SK-MEL-5 (cell line): ENCODE measurements at places on chromosomes 4 and X.

DNA sequence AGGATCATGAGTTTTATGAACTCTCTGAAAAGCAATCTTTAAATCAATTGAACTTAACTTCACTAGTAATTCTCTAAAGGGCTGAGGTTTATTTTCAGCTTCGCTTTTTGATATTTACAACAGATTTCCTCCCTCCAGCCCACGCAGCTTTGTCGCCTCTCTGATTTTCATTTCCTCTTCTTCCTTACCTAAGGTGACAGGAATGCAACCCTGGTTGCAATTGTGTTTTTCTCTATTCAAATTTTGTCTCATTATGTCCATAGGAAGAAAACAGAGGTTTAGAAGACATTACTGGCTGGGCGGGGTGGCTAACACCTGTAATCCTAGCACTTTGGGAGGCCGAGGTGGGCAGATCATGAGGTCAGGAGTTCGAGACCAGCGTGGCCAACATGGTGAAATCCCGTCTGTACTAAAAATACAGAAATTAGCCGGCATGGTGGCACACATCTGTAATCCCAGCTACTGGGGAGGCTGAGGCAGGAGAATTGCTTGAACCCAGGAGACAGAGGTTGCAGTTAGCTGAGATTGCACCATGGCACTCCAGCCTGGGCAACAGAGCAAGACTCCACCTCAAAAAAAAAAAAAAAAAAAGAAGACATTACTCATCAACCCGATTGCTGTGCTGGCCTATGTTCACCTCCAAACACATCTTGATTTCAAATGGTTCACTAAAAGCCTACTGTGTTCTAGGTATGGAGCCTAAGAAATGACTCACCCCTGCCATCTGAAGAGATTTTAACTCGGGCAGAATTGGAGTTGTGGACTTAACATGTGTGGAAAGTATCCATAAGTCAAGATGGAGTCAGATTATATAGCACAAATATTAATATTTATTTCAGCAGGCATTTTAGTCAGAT lies 36.8 kb downstream of the VSIG4 start:
- no peak for DNase-seq

DNA sequence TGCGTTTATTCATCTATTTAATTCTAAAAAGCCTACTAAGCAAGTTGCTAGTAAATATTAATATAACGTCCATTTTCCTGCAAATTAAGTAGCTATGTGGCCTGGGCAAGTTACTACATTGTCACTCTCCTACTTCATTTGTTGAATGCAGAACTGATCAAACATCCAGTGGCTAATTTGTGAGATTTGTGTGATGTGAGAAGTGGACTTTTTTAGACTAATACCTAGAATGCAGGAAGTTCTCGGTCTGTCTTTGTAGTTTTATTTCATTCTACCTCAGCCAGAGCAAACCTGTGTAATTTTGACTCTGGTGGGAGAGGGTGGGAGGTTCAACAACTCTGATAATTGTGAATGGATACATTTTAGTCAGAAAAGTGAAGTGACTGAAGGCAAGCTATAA lies 840 bp downstream of the GUF1 start:
- DNase-seq: no peak

DNA sequence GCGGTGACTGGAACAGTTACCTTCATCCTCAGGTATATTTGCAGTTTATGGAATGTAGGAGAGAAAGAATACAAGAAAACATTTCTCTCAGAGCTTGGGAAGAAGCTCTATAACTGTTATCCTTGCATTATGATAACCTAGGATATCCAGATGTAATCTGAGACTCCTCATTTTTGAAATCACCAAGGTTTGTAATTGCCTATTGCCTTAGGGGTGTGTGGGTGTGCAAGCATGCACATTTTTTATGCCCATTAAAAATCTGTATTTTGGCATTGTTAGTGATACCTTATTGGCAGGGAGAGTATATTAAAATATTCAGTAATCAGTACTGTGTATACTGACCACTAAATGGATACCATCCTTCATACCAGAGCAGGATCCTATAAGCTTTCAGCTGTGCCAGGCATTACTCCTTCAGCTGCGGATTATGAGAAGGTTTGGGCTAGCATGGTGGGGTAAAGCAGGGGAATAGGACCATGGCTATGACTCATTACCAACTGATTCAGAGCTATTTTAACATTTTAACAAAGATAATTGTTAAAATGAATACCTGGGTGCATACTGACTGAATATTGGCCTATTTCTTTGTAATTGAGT lies 8.3 kb downstream of the SEC24B start:
- no peak for DNase-seq

DNA sequence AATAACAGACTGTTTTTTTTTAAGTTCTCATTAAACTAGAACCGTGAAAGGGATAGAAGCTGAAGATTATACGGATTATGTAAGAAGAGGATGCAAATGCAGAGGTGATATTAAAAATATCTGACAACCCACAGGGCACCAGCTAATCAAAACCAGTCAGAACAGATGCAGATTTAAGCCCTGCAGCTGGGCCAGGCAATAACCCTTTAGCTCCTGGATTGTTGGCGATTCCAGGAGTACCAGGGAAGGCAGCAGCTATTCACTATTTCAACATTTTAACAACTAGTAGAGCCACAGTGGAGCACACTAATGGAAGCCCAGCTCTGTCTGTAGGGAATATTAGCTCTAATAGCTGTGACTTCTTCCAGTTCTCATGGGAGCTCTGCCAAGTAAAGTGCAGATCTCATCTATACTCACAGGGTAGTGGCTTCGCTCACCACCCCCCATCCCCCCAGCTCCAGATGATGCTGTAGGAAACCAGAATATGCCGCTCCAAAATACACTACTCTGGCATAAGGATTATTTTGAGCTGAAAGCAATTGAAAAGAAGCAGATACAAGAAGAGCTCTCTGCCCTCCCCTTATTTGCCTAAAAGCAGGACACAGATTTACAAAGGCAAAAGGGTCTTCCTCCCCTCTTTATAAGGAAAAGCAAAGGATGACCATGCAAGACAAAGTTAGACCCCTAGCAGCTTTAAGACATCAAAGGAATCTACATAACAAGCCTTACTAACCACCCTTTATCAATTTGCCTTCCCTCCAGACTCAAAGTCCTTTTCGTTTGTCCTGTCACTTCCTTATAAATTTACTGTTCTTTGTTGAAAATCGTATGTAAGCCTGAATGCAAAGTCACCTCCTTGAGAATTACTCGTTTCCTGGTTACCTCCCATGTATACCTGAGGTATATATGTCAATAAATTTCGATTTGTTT lies 13.7 kb downstream of the SCD5 start:
- no peak for DNase-seq

DNA sequence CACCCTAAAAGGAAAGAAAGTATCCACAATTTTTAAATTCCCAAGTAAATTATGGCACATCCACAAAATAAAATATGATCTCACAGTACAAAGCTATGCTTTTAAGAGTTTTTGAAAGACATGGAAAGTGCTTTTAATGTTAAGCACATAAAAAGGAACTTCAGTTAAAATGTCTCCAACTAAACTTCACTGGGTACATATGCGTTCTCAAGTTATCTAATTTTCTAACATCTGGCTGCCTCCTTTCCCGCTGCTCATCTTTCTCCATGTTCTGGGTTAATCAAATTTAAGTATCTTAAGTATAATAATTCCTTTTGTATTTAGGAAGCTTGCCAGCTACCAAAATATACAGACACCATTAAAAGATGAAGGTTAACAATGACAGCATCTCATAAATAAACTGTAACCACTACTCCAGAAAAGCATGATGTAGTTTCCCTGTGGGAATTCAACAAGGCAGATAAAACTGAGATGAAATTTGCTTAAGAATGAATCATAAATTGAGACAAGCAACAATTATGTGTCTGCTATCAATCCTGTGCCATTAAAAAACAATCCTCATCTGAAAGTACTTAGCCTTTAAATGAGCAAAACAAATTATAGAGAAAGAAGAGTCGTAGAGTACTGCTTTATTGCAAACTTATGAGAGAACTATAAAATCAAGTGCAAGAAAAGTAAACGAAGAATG lies 25.1 kb downstream of the PRSS12 start:
- no peak for DNase-seq

GRCh38 chrX:55490121-55490520 lies 473 bp upstream of the USP51 start:
- DNase-seq: no peak

DNA sequence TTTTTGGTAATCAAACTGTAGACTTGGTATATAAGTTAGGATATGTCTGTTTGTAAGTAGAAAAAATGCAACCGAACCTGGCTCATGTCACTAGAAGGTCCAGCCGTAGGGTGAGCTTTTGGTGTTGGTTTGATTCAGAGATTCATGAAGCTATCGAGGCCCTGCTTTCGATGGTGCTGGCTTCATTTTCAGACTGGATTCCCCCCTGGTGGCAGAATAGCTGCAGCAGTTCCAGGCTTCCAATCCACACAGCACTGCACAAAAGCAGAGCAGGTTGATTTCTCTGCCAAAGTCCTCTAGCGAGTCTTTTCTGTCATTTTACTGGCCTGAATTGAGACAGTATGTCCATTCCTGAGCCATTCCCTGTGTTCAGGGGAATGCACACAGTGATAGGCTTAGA lies 33.1 kb downstream of the PDK3 start:
- DNase-seq: peak; percentile 68

GRCh38 chrX:48997455-48997854 lies 4.6 kb downstream of the GRIPAP1 start:
- DNase-seq: no peak

GRCh38 chrX:136608295-136608933 lies 39.5 kb upstream of the CD40LG start:
- peak; percentile 53 for DNase-seq

DNA sequence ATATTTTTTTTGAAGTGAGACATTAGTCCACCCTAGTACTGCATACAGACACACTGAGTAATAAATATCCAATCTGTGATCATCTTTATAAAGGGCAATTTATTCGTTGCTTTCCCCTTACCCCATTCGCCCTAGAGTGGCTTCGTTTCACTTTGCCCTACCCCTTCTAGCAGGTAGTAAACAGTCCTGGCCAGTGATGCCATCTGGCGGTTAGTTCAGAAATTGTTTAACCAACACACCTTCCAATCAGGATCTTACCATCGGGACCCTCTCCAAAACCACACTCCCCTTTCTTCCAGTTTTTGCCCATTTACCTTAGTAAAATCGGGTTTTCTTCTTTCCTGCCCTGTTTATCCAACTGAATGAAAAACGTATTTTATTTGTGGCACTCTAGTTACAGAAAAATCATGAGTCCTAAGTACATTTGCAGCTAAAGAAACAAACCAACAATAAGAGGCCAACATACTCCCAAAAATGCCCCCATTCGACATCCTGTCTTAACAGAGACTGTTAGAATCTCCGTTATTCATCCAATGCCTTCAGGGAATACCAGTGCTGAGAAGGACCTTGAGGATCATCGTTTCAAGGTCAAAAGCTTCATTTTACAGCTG lies 2.2 kb downstream of the PPA2 start:
- DNase-seq: peak; percentile 80

DNA sequence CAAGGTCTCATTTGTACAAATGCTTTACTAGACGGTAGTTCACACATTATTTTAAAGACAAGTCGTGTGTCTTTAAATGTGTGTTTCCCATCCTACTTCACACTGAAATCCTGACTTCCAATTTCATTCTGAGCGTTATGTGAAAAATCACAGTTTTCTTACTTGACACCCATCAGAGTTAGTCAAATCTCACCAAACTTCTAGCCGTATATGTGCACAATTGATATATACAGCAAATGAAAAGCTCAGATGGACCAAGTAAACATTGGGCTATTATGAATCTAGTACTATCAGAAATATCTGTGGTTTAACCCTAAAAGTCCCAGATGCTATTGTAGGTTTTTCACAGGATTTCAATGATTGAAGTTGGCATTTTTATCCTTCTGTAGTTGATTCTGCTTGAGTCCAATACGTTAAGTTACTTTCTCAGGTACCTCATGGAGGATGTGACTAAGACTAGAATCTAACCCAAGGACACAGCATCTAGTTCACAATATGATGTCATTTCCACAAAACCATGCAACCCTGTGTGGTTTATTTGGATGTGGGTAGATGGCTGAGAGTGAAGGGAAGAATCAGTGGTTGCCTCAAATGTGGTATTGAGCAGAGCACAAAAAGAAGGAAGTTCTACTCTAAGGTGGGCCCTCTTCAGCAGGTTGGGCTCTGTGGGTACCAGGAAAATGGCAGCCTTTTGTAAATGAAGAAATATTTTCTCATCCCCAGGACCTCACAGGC lies 22.1 kb upstream of the TRIM60 start:
- no peak for DNase-seq

- peak; percentile 38 for DNase-seq
Observed at GRCh38 chr4:185566425-185566824, 31.1 kb upstream of the PDLIM3 start.

GRCh38 chrX:51281758-51282318 lies 50.8 kb upstream of the NUDT10 start:
- no peak for DNase-seq

GRCh38 chrX:139890991-139891700 lies 41.7 kb downstream of the ATP11C start:
- peak; percentile 2 for DNase-seq

DNA sequence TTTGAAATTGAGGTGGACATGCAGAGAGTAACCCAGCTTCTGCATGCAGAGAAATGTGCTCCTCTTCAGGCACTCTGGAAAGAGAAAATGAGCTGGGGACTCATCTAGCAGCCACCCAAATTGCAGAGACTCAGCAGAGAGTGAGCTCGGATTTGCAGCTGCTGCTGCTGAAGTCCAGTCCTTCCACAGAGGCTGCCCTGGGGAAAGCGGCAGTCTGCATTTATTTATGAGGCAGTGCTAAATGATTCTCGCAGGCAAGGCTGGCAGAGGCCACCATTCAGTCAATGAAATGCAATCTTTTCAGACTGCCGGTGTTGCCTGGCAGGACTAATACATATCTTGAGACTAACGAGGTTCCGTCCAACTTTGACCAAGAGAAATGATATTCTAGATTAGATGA lies 404.8 kb downstream of the NLGN4X start:
- no peak for DNase-seq

- no peak for DNase-seq
Observed at GRCh38 chrX:123206176-123206575, 22.1 kb downstream of the GRIA3 start.

DNA sequence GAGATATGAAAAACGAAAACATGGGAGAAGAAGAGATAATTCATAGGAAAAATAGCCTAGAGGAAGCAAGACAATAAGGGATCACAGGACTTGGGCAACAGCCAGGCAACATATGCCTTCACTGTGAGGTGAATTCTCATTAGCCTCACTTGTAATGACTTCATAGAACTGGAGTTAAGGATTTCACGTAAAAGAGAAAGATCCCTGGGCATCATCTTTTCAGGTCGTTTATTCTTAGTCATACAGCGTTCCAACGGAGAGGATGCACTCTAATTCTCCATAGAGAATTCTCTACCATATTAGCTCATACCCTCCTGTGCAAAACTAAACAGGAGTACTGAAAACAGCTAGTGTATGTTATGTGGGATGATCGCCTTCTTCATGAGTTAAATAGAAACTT lies 1.4 kb downstream of the PRKG2 start:
- DNase-seq: no peak

DNA sequence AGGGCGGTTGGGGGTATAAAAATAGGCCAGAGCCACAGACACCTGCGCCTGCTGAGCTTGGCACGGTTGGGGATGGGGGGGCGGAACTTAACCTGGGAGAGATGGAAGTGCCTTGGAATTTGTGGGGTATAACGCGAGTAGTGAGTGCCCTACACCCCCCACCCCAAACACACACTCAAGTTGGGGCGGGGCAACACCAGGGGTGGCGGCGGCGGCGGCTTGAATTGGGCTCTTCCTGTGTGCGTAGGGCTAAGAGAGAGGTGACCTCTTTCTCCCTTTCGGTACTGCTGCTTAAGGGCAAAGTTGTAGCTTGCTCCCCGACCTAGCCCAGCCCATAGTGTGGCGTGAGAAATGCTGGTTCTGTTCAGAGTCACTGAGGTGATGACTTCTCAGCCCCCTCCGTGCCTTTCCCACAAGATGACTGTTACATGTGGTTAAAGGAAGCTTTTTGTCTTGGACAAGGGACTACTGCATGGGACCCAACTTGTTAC lies 839 bp downstream of the STK26 start:
- DNase-seq: peak; percentile 1
